Hematopoietic multipotent progenitor cell treated with erythropoietin and hydrocortisone succinate and interleukin-3 and kit ligand, for 4 days (in vitro differentiated cells): ENCODE measurements at places on chromosomes 6 and 20.
A peak's percentile ranks its signal among the peaks of the same experiment; 100 is the strongest.

- DNase-seq, result peak; percentile 19
Observed at GRCh38 chr6:131107151-131107550, 28.1 kb upstream of the AKAP7 start.

- DNase-seq, result peak; percentile 58
Observed at GRCh38 chr20:19392344-19393130, 180.1 kb downstream of the SLC24A3 start.

DNA sequence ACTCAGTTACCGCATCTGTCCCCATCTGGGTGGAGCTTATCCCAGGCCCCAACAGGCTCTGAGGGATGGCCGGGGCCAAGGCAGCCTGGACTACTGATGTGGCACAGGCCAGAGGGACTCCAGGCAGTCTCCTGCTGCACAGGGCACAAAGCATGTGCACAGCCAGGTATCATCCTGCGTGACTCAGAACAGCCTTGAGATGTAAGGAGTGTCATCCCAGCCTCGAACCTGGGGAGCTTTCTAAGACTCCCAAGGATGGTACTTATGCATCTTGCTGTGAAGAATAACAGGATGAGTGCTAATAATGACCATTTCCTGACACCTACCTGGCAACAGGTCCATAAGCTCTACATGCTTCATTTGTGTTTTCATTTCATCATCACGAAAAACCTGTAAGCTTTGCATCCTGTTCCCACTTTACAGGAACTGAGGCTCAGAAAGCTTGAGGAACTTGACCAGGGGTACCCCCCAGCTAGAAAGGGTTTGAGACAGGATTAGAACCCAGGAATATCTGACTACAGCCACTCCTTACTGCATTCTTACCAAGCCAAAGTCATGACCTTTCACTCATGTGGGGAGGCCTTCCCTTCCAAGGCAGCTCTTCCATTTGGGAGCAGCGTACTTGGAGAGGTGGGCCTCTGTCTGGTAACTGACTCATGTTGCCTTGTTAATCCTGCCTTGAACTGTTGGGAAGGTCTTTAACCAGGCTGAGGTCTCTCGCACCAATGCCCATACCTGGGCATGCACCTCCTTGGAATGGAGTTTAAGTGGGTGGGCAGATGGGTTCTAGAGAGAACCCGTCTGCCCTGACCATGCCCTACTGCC, 1.9 kb downstream of the TRIB3 start:
- no peak for DNase-seq

DNA sequence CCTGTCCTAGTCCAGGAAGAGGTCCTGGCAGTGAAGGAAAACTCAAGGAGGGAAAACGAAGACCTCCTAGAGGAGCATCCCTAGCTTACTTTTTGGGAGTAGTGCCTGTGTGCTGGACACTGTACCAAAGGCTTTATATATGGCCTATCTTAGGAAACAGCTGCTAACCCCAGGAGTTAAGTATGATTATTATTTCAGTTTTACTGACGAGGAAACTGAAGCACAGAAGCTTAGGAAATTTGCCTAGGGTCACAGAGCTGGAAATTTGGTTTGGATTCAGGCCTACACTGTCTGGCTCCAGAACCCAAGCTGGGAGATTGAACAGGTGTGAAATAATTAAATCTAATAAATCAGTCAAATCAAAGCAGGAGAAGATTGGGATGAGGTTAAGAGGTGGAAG, 78.0 kb downstream of the SLX4IP start:
- no peak for DNase-seq

GRCh38 chr6:104580452-104580851, 279.3 kb downstream of the HACE1 start:
- no peak for DNase-seq

DNA sequence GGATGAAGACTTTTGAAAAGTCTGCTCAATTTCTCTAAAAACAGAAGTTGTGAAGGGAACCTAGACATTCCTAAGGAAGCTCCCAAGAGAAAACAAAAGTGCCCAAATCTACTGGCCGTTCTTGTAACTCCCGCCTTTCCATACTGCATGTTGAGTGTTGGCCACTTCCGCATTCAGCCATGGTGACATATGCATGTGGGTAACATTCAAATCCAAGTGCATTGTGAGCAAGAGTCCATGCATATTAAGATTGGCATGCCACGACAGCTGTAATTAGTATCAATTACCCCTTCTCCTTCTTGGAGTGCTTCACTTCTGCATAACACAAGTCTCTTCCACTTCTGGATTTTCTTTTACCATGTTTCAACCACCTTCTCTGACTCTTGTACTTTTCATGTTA, 8.4 kb downstream of the SLC35D3 start:
- no peak for DNase-seq

DNA sequence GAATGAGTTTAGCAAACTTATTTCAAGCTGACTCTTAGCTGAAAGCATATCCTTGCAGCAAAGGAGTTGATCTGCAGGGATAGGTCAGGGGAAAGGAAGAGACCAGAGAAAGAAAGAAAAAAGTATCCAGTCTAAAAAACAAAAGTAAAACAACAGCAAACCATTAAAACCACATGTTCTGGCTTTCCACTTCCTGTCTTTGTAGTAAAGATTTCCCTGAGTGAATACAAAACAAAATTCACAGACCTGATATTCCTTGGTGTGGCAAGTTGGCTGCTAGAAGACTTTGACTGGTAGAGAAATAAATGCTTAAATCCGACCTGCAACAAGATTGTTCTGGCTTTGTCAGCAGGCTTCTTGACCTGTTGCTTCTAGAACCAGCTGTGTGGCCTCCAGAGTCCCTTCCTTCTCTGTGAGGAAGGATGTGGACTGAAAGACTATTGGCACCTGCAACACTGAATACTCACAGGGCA, 23.4 kb upstream of the MCM3 start:
- peak; percentile 26 for DNase-seq

DNA sequence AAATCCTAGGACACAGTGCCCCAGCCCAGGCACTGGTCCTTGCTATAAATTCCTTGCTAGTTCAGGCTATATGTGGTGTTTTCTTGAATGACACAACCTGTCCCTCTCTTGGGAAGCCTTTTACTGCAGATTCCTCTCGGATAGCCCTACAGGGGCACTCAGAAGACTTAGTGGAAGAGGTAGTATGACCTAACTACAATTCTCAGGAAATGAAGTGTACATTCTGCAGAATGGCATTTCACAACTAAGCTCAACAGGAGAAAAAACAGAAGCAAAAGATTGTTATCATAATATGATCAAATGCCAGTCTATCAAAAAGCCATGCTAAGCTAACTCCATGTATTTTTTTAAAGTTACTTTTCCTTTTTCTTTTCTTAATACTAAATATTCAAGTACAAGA, 66.3 kb upstream of the FBXL4 start:
- DNase-seq, result peak; percentile 62

- DNase-seq, result no peak
Observed at GRCh38 chr6:149513915-149514314, 29.1 kb upstream of the ZC3H12D start.

DNA sequence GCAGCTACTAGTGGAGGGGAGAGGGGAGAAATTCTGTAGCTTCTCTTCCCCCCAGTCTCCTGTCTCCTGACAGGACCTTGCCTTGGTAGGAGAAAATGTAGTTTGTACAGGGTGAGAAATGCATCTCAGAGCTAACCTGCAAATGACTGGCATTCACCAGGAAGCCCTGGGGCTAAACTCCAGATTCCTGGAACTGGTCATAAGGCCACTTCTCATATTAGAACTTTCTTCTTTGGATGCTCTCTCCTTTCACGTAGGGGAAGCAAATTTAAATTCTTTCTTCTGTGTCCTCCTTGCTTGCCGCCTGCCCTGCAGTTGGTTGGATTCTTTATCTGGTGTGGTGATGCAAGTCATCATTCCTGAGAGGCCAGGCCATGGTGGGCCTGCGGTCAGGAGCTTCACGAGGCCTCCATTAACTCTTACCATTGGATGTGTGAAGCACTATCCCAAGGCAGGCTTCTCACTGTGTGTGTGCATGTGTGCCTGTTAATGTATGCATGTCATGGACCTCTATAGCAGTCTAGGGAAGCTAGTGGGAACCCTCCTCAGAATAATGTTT, 182.0 kb downstream of the PHF3 start:
- DNase-seq, result no peak

DNA sequence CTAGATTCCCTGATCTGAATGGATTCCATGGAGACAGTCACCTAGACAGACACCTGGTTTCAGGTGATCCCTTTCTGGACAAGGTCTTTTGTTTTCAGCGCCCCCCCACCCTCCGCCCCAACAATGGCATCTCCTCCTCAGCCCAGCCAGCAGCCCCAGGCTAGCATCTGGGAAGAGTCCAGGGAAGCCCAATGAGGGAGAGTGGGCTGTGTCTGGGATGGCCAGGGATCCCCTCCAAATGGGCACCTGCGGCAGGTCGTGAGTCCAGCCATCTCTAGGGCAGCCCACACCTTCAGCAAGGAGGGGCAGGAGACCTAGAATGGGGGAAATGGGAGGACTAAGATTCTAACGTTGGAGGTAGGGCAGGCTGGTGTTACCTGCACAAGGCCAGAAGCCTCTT, 1.2 kb upstream of the SLC24A3 start:
- no peak for DNase-seq

- no peak for DNase-seq
Observed at GRCh38 chr20:6489361-6490171, 277.9 kb upstream of the BMP2 start.

- DNase-seq, result no peak
Observed at GRCh38 chr6:21476112-21476511, 117.4 kb upstream of the SOX4 start.

DNA sequence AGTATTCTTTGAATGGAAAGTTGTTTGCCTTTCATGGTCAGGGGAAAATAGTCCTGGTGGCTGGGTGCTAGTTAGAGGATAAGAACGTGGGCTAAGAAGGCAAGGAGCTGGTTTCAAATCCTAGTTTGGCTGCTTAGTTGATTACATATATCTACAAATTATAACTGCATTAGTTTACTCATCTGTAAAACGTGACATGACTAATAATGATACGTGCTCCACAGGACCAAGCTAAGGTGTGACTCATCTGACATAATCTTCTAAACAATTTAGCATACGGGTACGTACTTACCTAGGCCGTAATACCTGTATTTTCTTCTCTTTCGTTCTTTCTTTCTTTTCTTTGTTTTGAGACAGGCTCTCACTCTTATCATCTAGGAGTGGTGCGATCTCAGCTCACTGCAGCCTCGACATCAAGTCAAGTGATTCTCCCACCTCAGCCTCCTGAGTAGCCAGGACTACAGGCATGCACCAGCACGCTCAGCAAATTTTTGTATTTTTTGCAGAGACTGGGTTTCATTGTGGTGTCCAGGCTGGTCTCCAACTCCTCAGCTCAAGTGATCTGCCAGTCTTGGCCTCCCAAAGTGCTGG, 1274.2 kb upstream of the GJE1 start:
- no peak for DNase-seq

DNA sequence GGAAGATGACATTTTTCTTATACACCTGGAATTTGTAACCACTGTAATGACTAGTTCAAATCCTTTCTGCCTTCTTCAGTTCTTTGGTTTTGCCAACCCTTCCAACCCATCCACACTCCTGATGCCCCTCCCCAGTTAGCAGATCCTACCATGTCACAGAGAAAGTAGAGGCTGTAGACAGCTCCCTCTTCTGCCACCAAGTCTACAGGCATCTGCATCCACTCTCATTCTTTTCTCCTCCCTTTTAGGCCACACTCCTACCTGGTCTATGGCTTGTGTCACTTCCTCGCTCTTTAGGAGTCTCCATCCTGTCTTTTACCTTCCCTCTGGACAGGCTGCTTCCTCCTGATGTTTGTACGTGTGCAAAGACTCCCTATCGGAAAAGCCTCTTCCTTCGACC, 13.5 kb upstream of the STK38 start:
- no peak for DNase-seq

- peak; percentile 88 for DNase-seq
Observed at GRCh38 chr20:38165089-38165965, at the start of gene TGM2. TSS of gene TGM2 (minus strand) at chr20:38165270. CDS start at chr20:38165198, 72 bp downstream.

DNA sequence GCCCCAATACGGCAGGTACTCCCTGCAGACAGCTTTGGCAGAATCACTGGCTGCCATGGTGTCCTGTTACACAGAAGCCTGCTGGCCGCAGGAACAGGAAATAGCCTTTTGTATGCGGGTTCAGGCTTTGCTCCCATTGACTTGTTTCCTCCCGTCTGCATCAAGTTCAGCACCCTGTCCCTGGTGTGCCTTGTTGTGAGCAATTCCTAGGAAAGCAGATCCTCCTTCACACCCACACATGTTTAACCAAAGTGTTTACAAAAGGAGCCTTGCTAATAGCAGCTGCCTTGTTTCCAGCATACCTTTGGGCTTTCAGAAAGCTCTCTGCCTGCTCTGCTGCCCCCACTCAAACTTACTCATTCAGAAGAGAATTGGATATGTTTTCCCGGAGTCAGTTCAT, 127.2 kb upstream of the SUPT3H start:
- no peak for DNase-seq

DNA sequence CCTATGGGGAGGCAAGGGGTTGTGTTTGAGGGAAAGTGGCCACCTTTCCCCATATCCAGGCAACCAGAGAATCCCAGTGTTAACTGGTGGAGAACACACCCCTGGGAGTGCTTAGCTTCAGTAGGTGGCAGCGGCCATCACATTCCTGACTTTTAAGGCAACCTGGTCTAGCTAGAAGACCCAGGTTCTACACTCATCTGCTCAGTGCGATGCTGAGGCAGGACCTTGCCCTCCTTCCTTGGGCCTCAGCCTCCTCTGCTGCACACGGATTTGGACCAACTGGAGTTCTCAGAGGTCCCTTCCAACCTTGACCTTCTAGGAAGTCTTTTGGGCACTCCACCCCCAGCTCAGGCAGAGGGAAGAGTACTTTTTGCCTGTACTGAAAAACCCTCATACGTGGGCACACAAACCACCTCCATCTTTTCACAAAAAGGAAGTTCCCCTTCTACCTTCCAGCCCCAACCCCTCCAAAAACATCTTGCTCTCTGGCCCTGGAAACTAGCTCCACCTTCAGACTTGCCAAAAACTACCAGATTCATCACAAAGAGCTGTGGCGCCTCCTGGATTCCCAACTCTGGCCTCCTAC, 2.9 kb downstream of the CCND3 start:
- DNase-seq, result no peak

- no peak for DNase-seq
Observed at GRCh38 chr6:71452697-71453370, 164.2 kb downstream of the OGFRL1 start.

GRCh38 chr20:1370548-1371110, 22.2 kb downstream of the FKBP1A start:
- no peak for DNase-seq
